ENCODE measurements at places on chromosomes 5 and 9. TPM values are rescaled to one million over a fixed set of nuclear protein-coding genes. Genes with fewer than 3 reads are reported as not detected.

Gene PCDHGB3
- 0.64 TPM for total RNA-seq

Gene SLCO4C1
- 1.2 TPM for total RNA-seq

Gene RNF183
- total RNA-seq, result 0.53 TPM

Gene FOXD4L4
- 0.38 TPM for total RNA-seq

Gene MOB3B
- total RNA-seq, result 14.6 TPM

Gene F12
- total RNA-seq, result 2.1 TPM

Gene ARHGEF28
- total RNA-seq, result 0.29 TPM

Gene EQTN
- 1.4 TPM for total RNA-seq

- DNase-seq, result no peak
- H3K4me1 ChIP-seq, result peaks cover 2% of the 10 kb centered on the region
- no peak overlapping the region for H3K4me3 ChIP-seq
- no peak overlapping the region for H3K27ac ChIP-seq
- H3K36me3 ChIP-seq, result no peaks in the 10 kb centered on the region
- no peaks in the 10 kb centered on the region for H3K27me3 ChIP-seq
These were observed 232.6 kb downstream of the KIAA0825 start for GRCh38 chr5:94385767-94386166.

- H3K27ac ChIP-seq, result peak overlapping the region; percentile 88
- no peaks in the 10 kb centered on the region for H3K27me3 ChIP-seq
- H3K36me3 ChIP-seq, result no peaks in the 10 kb centered on the region
- no peak for DNase-seq
These were observed 72.9 kb downstream of the SERINC5 start for GRCh38 chr5:80182809-80183580.

DNA sequence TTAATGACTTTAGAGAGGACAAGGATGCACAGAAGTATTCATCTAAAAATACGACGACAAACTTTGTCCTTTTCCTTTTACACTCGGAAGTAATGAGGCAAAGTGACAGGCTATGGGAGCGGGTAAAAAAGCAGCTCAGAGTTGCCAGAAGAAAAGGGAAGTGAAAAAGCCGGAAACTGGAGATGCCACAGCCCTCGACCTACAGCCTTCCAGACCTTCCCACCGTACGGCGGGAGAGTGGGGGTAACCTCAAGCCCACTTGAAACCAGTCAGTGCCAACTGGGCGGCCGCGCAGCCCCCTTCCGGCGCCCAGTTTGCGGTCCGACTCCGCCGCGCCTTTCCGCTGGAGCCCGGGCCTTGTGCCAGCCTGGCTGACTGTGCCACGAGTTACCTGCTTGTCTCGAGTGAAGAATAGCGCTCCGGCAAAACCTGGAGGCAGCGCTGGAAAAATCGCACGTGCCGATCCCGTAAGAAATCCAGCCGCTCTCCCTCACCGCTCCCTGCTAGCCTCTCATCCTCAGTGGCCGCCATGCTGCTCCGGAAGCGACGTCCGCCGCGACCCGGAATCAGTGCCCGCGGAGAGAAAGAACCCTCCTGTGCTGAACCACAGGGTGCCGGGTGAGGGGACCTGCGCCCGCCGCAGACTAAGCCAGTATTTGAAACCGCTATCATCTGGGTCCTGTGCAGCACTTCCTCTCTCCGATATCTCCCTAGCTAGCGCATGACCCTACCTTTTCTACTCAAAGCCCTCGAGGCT, at the start of gene PGGT1B:
TSS of gene PGGT1B (minus strand) at position 557 of the 757 bp plus-strand sequence. CDS start at position 531, 26 bp downstream.
- H3K27me3 ChIP-seq, result no peaks in the 10 kb centered on the region
- peaks cover 20% of the 10 kb centered on the region for H3K4me1 ChIP-seq
- peaks cover 9% of the 10 kb centered on the region for H3K36me3 ChIP-seq
- H3K27ac ChIP-seq, result peak within 1 kb of the TSS; percentile 91
- DNase-seq, result peak; percentile 62

DNA sequence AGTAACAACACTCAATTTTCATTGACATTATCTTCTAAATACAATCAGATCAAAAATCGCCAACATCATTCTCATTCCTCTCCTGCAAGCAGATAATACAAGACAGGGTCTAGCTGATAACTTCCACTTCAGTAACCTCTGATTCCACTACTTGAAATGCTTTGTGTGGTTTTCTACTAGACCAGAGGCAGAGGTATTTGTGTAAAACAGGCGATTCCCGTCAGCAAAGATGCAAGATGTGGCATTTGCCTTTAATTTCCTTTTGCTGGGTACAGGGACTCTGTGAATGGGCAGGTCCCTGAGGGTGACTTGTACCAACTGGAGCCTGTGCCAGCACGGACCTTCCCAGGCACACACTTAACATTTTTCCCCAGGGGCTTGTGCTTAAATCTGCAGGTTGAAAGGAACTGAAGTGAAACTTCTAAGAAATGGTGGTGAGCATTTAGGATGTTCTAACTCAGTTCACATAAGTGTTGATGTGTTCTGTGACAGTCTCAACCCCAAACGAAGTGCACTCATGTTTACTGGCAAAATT, 625.5 kb upstream of the WWC1 start:
- H3K4me1 ChIP-seq, result peaks cover 47% of the 10 kb centered on the region
- DNase-seq, result no peak
- no peaks in the 10 kb centered on the region for H3K36me3 ChIP-seq
- H3K27ac ChIP-seq, result peak overlapping the region; percentile 35
- H3K27me3 ChIP-seq, result no peaks in the 10 kb centered on the region

- peaks cover 37% of the 10 kb centered on the region for H3K36me3 ChIP-seq
- H3K4me3 ChIP-seq, result no peak overlapping the region
- no peak for DNase-seq
- peak overlapping the region; percentile 81 for H3K27ac ChIP-seq
- H3K4me1 ChIP-seq, result peaks cover 58% of the 10 kb centered on the region
These were observed 111.8 kb downstream of the DAPK1 start for GRCh38 chr9:87609486-87609885.

GRCh38 chr5:108953940-108954339, 206.2 kb downstream of the FER start:
- no peak for DNase-seq
- H3K4me1 ChIP-seq, result no peaks in the 10 kb centered on the region
- no peak overlapping the region for H3K27ac ChIP-seq
- H3K4me3 ChIP-seq, result no peak overlapping the region

DNA sequence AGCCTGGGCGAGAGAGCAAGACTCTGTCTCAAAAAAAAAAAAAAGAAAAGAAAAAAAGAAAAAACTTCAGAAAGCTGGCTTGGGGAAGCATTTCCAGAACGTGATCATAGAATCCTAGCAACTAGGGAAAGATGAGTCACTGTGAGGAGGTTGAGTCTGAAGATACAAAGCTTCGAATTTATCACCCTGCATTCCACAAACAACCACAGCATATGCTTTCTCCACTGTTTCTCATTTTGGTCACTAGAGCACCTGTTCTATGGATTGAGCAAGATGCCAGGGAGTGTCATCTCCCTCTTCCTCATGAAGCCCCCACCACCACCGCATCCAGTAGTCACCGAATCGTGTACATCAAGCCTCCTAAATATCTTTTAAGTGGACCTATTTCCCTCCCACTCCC, 37.9 kb downstream of the SEMA5A start:
- H3K36me3 ChIP-seq, result no peaks in the 10 kb centered on the region
- H3K4me1 ChIP-seq, result peaks cover 8% of the 10 kb centered on the region
- no peak overlapping the region for H3K4me3 ChIP-seq
- H3K27me3 ChIP-seq, result no peaks in the 10 kb centered on the region
- H3K27ac ChIP-seq, result peak overlapping the region; percentile 6

DNA sequence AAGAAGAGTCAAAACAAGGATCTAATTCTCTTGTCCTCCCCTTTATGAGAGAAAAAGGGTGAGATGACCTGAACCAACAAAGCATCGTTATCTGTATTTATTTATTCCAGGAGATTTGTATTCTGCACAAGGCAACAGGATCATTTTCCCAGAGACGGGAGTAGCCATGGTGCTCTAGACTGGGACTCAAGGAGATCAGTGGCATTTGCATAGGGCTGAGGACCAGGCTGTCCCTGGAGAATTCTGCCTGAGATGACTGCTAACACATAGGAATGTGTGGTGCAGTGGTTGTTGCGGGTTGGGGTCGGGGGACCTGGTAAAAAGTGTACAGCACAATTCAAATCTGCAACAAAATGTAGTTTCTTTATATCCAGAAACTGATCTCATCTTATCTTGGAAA, 22.3 kb upstream of the ZNF474 start:
- no peaks in the 10 kb centered on the region for H3K36me3 ChIP-seq
- H3K4me1 ChIP-seq, result peaks cover 9% of the 10 kb centered on the region
- H3K27me3 ChIP-seq, result peaks cover 45% of the 10 kb centered on the region

DNA sequence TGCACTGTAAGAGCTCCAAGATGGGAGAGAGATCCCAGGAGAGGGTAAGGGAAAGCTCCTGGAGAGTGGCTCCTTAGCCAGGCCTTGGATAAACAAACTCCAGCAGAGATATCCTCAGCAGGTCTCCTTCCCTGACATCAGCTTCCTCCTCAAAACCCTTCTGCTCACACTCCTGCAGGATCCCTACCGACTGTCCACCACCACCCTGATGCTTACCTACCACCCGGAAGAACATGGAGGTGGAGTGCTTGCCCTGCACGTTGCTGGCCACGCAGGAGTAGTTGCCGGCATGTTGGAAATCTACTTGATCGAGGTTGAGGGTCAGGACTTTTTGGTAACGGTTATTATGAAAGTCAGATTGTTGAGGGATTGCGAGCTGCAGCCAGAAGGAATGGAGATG, 9.3 kb downstream of the CSF1R start:
- H3K27me3 ChIP-seq, result no peaks in the 10 kb centered on the region
- peaks cover under 1% of the 10 kb centered on the region for H3K4me1 ChIP-seq
- no peak overlapping the region for H3K4me3 ChIP-seq
- no peak overlapping the region for H3K27ac ChIP-seq
- DNase-seq, result no peak

- H3K4me1 ChIP-seq, result peaks cover 17% of the 10 kb centered on the region
- DNase-seq, result no peak
- peak overlapping the region; percentile 83 for H3K27ac ChIP-seq
- H3K27me3 ChIP-seq, result no peaks in the 10 kb centered on the region
These were observed 39.4 kb upstream of the RPL26L1 start for GRCh38 chr5:172919525-172920446.

DNA sequence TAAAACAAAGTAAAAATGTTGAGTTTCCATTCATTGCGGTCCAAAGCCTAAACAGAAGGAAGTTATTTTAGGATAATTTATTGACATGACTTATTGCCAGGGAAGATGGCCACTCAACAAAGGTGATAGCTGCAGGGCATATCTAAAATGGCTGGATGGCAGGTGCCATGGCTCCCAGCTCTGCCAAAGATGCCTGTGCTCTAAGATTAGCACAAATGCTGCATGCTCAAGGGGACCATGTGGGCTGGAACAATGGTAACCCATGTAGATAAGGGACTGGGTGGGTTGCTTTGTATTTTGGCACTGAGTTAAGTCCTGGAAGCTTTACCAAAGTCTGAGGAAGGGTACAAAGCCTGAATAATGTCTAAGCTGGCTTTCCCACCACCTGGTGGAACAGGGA, 95.5 kb upstream of the IFNK start:
- H3K27ac ChIP-seq, result peak overlapping the region; percentile 93
- no peak overlapping the region for H3K4me3 ChIP-seq
- H3K27me3 ChIP-seq, result no peaks in the 10 kb centered on the region
- peaks cover 96% of the 10 kb centered on the region for H3K4me1 ChIP-seq

DNA sequence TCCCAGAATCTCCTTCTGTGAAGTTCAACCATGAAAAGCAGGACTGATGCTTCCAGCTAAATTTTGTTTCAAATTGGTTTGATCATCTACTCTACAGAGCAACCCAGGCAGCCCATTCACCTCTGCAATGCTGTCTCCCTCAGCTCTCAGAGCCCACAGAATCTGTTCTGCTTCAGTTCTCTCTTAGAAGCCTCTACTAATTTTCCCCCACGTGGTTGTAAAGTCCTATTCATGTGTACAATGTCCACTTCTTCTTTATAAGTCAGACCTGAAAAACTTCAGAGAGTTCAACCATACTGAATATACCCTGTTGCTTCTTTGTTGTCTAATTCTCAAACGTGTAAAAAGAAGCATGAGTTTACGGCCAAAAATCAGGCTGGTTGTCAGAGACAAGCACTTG, 21.3 kb upstream of the FAM13B start:
- H3K4me3 ChIP-seq, result no peak overlapping the region
- no peaks in the 10 kb centered on the region for H3K27me3 ChIP-seq
- H3K27ac ChIP-seq, result no peak overlapping the region
- H3K36me3 ChIP-seq, result no peaks in the 10 kb centered on the region
- no peaks in the 10 kb centered on the region for H3K4me1 ChIP-seq

DNA sequence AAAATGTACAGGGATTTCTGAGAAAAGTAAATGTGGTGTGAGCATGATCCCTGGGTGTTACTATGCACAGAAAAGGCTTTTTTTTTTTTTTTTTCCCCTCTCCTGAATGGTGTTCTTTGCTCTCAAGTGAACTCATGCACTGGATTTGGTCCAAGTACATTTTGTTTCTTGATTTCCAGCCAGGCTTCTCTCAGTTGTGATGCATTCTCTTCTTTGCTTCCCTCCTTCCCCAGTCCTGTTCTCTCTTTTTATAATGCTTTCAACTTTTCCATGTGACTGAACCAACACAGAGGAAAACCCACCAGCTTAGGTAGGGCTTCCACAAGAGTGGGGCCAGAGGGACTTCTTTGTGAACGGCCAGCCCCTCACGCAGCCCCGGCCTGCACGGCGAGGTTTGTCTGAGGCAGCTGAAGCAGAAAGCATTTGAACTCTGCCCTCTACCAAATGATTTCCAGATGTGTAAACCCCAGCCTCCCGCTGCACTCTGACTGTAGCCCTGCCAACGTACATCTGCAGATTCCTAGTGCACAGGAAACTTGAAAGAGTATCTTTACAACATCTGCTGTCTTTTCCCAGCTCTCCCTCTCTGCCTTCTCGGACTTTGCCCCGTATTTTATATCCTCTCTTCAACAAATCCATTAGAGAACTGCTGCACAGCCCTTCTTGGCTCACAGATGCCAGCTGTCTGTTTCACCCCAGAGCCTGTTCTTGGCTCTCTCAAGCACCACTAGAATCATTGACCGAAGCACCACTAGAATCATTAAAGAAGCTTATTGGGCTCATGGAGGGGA, 71.8 kb upstream of the CD180 start:
- H3K27ac ChIP-seq, result no peak overlapping the region
- H3K4me1 ChIP-seq, result peaks cover 16% of the 10 kb centered on the region
- H3K4me3 ChIP-seq, result no peak overlapping the region
- H3K36me3 ChIP-seq, result no peaks in the 10 kb centered on the region
- peak; percentile 25 for DNase-seq

- H3K4me3 ChIP-seq, result no peak overlapping the region
- no peak overlapping the region for H3K27ac ChIP-seq
- no peaks in the 10 kb centered on the region for H3K36me3 ChIP-seq
- no peaks in the 10 kb centered on the region for H3K27me3 ChIP-seq
These were observed 116.6 kb upstream of the GAS1 start for GRCh38 chr9:87063871-87064270.

Data from mesothelial cell of epicardium (in vitro differentiated cells).